Activated CD4-positive, CD25-positive, alpha-beta regulatory T cell treated with anti-CD3 and anti-CD28 coated beads, Interleukin-2, amount 50 U/mL, for 72 hours (primary cell): ENCODE measurements at places on chromosomes 4 and X.

DNA sequence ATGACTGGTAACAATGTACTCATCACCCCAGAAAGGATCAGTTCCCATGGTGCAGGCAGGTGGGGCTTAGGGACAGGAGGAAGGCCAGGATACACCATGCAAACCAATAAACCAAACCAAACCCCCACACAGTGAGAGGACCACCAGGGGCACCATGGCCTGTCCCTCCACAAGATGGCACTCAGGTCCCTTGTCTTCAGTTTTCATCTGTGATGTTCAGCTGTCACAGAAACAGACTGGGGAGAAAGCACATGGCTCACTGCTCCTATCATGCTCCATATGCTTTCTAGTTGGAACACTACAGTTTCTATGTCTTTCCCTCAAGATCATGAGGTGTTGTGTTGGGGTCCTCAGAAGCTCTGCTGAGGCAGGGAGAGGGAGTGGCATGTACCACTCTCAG is 10.1 kb downstream of the HS3ST1 start:
- DNase-seq, result no peak

- DNase-seq, result no peak
These were observed 28.9 kb downstream of the FBXO8 start for GRCh38 chr4:174254613-174255012.

GRCh38 chrX:48569958-48570357 is 4.3 kb upstream of the RBM3 start:
- no peak for DNase-seq

DNA sequence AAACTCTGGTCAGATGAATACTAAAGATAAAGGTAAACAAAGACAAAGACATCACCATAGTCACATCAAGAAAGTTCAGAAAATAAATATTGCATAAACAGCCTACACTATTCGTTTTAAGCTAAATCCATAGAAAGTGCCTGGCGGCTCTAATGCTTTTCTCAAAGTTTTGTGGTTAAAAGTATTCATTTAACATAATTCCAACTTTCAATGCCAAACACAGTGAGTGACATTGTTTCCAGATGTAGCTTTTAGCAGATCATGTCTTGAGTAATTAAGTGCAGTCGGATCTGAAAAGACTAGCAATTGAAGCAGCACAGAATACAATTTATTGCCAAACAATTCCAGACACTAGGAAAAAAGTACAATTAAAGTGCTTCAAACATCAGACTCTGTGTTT is 287.1 kb upstream of the ADGRL3 start:
- no peak for DNase-seq

GRCh38 chr4:101418055-101418454 is 70.7 kb upstream of the PPP3CA start:
- no peak for DNase-seq
